Stimulated activated CD8-positive, alpha-beta memory T cell treated with anti-CD3 and anti-CD28 coated beads, Interleukin-15, amount 100 ng/mL, for 4 hours (primary cell): ENCODE measurements at places on chromosomes 7 and 10.

- DNase-seq: peak; percentile 44
Observed at GRCh38 chr7:55533050-55533728, 39.1 kb downstream of the VOPP1 start.

DNA sequence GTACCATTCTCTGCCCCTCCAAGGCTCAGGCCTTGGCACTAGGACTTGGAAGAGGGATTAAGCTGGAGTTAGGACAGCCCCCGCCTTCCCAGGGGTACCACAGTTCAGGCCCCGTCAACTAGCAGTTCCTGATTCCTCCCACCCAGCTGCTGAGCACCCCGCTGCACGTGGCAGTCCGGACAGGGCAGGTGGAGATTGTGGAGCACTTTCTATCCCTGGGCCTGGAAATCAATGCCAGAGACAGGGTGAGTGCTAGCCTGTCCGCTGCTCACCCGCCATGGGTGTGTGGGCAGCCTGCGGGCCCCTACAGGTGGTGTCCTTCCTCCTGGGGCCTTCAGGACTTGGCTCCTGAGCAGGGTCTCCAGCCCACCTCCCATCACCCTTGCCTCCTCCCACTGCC, 2.0 kb upstream of the HOGA1 start:
- DNase-seq: no peak

DNA sequence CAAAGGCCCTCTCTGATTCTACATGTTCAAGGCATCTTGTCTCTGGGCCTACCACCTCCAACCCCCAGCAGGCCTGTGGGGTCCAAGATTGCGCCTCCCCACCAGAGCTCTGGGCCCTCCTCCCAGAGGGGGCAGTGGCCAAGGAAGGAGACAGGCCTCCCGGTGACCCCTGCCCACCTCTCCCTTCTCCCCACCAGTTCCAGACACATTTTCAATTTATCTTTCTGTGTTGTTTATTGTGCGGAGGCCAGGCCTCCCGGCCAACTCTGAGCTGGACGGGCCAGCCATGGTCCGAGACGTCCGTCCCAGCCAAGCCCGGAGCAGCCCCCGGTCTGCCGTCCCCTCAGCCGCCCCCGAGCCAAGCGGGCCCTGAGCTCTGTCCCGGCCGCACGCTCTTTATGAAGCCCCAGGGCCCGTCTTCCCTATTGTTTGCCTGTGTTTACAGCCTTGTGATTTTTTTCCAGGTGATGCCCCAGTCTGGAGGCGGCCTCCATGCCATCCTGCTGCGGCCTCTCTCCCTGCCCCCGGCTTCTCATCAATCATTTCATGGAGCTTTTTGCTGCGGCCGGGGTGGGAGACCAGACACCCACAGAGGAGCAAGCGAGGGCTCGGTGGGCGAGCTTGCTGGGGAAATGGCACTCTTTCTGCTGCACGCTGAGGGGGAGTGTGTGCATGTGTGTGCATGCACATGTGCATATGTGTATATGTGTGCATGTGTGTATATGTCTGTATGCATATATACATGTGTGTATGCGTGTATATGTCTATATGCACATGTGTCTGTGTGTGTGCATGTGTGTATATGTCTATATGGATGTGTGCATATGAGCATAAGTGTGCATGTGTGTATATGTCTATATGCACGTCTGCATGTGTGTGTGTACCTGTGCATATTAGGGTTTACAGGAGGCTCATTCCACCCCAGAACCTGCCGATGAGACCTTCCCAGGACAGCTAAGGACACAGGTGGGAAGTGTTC, 52.7 kb upstream of the ELN start:
- no peak for DNase-seq

DNA sequence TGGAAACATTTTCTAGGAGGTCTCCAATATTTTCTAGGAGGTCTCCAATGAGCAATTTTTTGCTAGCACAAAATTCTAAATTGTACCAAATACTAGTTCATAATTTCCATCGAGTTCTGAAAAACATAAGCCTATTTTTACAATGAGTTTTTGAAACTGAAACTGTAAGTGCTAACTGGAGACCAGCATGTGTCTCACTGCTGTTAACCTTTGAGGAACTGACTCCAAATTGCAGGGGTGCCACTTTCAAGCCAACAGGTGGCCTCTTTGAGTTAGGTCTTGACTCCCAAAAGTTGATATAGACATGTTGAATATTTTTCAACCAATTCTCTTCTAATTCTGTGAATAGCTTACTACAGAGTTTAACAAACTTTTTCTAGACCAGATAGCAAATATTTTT, 58.8 kb downstream of the CAV1 start:
- DNase-seq: no peak

DNA sequence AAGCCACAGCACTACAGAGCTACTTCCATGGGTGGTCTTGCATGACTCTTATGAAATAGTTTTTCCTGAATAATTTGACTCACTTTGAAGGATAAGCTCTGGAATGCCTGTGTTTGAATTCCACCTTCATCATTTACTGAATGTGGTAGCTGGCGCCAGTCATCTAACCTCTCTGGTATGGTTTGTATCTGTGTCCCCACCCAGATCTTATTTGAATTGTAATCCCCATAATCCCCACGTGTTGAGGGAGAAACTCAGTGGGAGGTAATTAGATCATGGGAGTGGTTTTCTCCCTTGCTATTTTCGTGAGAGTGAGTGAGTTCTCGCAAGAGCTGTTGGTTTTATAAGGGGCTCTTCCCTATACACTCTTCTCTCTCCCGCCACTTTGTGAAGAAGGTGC, 11.2 kb upstream of the SLC13A1 start:
- DNase-seq: no peak

DNA sequence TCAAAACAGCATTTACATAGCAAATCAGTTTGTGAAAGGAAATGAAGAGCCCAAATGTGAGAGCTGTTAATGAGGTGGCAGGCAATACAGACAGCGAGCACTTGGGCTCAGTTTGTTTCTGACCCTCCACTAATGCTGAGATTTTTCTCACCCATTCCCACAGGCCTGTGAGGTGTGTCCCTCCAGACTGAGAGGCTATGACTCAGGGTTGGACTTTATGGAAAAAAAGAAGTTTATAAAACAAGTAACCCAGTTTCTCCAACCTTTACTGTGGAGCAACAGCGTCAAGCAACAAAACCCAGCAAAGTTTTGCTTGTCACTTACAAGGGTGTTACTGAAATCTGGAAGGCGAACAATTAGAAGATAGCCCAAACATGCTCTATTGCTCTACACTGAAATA, 4.9 kb upstream of the FEZF1 start:
- no peak for DNase-seq

DNA sequence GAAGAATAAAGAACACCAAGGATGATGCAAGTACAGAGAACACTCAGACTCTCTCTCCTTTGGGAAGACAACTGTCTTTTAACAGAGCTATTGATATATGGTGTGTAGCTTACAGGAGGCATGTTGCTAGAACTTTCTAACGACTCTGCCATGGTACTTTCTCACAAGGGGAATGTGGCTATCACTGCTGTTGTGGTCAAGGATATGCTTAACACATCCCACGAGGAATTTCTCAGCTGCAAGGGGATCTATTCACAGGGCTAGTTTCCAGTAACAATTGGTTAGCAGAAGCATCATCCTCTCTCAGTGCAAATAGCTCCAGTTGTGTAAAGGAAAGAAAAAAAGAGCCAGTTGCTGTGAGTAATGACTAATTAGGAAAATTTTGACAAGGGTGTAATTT, 826.0 kb downstream of the SORCS1 start:
- no peak for DNase-seq

GRCh38 chr10:34922138-34922537, 107.0 kb upstream of the PARD3 start:
- no peak for DNase-seq

DNA sequence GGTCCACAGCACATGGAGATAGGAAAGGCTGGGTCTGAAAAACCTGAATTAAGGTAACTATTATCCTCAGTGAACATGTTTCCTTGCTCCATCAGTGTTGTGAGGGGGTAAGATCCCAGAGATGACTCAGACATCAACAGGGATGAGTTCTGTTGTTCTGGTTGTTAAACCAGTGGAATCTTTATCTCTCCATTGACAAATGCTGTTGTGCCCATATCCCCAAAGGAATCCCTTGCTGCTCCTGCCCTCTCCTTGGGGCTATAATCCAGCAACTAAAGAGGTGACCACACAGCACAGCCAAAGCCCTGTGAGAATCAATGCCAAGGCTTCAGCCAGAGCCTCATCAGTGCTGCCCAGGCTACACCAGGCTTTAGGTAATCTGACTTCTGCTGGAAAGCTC, 113.4 kb downstream of the JAZF1 start:
- DNase-seq: no peak

DNA sequence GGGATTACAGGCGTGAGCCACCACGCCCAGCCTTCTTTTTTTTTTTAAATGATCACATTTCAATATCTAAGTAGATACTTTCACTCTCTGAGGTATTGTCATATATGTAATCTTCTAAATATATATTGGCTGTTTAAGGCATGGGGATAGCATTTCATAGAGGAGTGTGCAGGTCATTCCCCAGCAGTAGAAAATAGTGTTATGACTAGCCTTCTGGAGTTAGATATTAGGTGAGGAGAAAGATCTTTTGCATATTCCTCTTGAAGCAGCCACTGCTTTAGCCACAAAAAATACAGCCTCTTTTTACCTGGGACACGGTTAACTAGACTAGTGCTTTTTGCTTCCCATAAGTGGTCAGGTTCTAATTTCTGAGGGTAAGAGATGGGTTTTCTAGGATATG, 28.9 kb downstream of the ADD3 start:
- DNase-seq: no peak

GRCh38 chr7:4144172-4144701, 537.9 kb upstream of the FOXK1 start:
- DNase-seq: no peak

DNA sequence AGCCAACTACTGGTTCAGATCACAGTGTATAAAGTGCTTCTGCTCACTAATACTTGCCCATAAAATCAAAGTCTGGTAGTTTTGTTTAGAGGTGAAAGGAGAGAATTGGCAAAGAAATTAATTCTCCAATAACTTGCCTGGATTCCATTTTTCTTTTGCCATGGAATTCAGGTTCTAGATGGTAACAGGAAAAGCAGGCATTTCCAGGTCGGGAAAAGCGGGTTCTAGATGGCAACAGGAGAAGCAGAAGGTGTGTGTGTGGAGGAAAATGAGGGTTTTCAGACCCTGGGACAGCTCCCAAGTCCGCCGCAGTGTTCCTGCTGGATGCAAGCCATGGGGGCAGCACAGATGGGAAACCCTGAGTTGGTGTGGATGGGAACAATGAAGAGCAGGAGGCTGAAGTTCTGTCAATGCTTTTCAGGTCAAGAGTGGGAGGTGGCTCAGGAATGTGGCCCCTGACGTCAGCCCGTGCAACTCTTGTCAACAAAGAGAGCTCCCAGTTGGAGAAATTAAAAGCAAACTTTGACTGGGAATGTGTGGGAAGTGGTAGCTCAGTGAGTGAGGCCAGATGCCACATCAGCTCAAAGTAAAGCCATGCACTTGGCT, 696.7 kb downstream of the LRMDA start:
- no peak for DNase-seq

DNA sequence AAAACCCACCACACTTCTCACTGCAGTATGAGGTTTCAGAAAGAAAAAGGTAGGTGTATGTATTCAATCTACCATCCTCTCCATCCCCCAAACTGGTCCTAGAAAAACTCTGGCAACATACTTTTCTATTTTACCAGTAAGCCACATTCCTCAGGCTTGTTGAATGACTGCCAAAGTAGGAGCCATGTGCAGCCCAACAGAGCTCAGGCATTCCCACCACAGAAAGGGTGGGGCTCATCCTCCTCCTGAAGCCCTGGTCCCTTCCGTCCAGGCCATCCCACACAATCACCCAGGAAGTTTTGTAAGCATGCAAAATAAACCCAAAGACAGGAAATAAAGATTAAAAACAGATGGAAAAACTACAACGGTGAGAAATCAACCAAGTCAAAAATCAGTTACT, 57.2 kb downstream of the MAD1L1 start:
- no peak for DNase-seq

GRCh38 chr10:80289451-80290287, at the start of gene MAT1A:
Gene MAT1A, minus strand, starts transcription at chr10:80289658. Its CDS starts 235 bp downstream, at chr10:80289423.
- no peak for DNase-seq

GRCh38 chr10:88181902-88182600, 318.6 kb downstream of the PTEN start:
- DNase-seq: no peak

GRCh38 chr7:23662124-23662983, 17.6 kb upstream of the FAM221A start:
- DNase-seq: no peak

- no peak for DNase-seq
Observed at GRCh38 chr7:113209449-113210203, 91.3 kb upstream of the SMIM30 start.

DNA sequence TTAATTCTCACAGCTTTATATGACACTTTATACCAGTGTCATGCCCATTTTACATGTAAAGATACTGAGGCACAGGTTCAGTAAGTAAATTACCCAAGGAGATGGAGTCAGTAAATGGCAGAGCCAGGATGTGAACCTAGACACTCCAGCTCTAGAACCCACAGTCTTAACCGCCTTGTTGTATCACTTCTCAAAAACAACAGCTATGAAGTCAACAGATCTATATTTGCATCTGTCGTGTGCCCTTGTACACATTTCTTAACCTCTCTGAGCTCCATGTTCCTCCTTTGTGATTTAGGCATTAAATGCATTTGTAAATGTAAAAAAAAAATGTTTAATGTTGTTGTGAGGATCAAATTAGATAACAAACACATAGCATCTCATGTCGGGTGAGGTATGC, 716.2 kb downstream of the SUGCT start:
- DNase-seq: no peak

- DNase-seq: no peak
Observed at GRCh38 chr10:92766451-92766850, 76.7 kb downstream of the HHEX start.

DNA sequence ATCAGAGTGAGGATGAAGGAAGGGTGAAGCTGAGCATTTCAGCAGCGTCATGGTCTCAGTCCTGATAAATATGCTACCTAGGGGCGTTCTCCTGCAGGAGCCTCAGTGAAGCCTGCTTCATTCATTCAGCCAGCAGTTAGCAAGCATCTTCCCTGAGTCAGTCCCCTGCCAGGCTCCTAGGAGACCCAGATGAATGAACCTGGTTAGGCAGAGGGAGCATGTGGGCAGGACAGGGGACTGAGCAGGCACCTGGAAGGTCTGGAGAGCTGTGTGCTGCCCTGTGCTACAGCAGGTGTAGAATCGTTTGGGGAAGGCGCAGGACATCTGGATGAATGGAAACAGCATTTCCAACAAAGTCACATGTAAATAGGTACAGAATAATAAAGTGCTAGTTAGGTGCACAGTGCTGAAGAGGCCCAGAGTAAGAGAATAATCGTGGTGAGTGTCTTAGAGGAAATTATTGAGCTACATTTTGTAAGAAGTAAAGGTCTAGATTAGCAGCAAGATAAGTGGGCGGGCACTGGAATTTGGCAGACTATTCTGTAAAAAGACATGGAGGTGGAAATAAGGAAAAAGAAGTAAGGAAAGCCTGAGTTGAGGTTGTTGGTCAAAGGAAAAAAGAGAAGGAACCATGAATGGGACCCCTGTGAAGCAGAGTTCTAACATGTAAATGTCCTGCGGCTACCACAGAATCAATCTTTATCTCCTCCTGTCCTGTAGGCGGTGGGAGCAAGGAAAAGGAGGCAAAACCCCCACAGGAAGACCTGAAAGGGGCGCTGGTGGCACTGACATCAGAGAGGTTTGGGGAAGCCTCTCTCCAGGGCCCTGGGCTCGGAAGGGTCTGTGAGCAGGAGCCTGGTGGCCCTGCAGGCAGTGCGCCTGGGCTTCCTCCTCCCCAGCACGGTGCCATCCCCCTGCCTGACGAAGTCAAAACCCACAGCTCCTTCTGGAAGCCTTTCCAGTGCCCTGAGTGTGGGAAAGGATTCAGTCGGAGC, 12.0 kb downstream of the ZSCAN25 start:
- DNase-seq: no peak
